Central memory CD4-positive, alpha-beta T cell (primary cell): ENCODE measurements at places on chromosomes 11 and 22.
A peak's percentile ranks its signal among the peaks of the same experiment; 100 is the strongest.

GRCh38 chr22:30340911-30341685 lies 14.4 kb upstream of the TBC1D10A start:
- no peak for DNase-seq

GRCh38 chr11:34050581-34051348 lies 766 bp upstream of the CAPRIN1 start:
- no peak for DNase-seq

DNA sequence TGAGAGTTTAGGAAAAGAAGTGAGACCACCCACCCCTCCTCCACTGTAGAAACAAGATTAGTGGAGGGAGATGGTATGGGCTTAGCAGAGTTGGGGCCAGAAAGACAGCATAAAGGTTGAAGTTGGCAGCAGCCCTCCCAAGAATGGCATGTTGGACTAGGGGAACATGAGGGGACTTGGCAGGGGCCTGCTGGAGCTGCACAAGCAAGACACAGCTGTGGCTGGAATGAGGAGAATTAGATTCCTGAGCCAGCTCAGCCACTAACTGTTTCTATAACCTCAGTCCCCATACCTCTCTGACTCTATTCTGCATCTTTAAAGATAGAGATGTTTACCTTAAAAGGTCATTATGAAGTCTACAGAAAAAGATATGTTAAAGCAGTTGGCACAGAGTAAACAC lies 13.2 kb downstream of the MAP6 start:
- DNase-seq: no peak

DNA sequence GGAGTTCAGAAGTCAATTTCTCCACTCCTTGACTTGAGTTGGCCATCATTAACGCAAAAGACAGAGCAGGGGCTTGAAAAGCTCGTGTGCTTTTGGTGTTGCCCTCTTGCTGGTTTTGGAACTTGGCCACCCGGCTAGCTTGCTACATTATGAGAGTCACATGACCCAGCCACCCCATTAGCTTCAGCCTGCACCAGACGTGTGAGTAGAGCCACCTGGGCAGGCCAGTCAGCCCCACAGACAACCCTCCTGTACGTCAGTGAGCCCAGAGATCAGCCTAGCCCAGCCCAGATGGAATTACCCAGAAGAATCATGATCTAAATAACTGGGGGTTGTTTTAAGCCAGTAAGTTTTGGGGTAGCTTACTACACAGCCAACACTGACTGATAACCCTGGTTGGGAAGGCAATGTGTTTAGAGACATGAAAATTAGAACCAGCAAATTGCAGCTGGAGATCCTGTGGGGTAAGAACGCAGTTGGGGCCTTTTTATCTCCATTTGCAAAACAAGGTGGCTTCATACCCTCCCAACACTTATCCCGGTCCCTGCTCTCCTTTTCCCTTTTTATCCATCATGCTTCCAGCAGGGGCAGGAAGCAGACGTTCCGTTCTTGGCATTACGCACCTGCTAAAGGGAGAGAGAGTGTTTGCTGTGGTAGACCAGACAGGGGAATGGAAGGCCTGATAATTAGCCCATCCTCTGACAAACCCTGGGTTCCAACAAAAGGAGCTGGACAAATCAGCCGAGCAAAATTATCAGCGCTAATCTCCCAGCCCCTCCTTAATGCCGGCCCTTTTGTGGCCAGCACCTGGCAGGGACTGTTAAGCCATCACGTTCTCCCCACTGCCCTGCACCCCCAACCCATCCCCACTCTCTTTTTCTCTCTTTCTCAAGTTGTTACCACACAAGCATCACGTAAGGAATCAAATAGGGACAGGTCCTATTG lies 548.7 kb upstream of the CADM1 start:
- DNase-seq: no peak

GRCh38 chr11:103488579-103488978 lies 379.4 kb downstream of the DYNC2H1 start:
- no peak for DNase-seq

- peak; percentile 27 for DNase-seq
These were observed 988 bp downstream of the TNRC6B start for GRCh38 chr22:40178417-40179409.

- no peak for DNase-seq
These were observed 17.8 kb downstream of the AP1B1 start for GRCh38 chr22:29370537-29370936.

DNA sequence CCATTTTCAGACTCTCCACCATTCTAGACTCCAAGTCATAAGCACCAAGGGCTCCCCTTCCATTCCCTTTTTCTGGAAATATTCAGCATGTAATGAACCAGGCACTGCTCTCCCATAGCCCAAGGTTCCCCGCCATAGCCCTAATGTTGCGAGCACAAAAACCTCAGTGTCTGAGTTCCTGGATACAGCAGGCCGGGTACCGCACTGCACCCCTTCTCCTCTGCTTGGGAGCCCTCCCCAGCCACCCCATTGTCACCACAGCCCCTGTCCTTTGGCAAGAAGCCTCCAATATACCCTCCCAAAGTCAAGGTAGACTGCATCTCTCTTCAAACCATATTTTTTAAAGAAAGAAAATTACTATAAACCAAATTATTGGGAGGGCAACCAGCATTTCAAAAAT lies 1341.1 kb downstream of the BRD1 start:
- DNase-seq: no peak

DNA sequence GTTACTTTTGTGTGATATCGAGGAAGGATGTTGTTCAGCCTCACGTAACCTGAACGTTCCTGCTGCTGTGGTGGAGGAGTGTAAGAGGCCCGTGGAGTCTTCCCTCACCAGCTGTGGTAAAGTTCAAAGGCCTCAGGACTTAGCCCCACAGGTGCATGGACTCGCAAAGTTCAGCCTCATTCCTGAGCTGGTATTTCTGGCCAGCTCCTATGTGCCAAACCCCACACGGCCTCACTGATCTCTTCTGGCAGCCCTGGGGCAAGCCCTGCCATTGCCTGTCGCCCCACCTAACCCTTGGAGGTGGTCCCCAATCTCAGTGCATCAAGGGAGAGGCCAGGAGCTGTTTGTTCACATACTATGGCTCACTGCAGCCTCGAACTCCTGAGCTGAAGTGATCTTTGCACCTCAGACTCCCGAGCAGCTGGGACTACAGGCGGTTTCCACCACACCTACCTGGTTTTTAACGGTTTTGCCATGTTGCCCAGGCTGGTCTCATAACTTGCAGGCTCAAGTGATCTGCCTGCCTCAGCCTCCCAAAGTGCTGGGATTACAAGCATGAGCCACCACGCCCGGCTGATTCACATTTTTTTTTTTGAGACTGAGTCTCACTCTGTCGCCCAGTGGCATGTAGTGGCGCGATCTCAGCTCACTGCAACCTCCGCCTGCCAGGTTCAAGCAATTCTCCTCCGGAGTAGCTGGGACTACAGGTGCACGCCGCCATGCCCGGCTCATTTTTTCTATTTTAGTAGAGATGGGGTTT lies 2.2 kb downstream of the PHRF1 start:
- DNase-seq: no peak

DNA sequence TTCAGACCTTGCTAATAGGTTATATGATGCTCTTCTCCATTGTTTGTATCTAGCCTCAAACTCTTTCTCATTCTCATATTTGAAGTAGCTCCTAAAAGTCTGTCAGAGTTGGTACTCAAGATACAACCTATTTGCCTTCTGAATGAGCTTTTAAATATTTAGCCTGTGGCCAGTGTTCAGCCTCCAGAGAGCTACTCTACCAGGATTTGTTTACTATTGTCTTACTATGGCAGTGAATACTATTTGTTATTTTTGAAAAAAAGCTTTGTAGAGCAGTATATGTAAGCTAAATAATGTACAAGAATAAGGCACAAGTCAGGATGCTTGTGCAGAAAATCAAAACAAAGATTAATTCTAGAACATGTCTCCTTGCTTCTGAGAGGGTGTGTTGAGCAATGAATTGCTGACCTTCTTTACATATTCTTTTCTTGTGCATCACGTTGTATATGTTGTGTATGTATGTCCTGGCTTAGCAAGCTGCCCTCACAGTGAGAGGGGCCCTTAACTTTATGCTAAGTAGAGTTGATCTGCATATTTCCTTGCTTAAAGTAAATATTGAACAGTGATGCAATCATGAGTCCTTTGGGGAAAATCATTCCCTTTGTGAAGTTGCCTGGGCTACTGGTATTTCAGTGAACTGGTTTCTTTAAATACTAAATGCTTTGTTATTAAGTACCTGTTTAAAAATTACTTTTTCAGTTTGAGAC lies 438.0 kb downstream of the LUZP2 start:
- DNase-seq: no peak

- DNase-seq: no peak
These were observed 1.7 kb downstream of the C2CD2L start for GRCh38 chr11:119108857-119109221.

DNA sequence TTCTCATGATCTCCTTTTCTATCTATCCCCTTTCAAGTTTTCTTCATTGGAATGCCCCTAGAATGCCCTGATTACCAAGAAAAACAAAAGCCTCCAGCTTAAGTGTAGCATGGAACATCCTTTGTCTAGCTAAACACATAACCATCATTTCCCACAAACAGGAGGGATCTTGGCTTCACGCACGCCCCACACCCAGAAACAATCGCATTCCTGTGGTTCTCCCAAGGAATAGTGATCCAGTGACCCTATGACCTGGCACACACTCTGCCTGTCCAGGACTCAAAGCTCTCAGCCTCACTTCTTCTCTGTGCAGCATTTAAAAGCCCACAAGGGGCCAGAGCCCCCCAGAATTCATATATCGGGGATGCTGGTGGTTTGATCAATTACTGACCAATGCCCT lies 9.3 kb upstream of the POU2AF1 start:
- no peak for DNase-seq

DNA sequence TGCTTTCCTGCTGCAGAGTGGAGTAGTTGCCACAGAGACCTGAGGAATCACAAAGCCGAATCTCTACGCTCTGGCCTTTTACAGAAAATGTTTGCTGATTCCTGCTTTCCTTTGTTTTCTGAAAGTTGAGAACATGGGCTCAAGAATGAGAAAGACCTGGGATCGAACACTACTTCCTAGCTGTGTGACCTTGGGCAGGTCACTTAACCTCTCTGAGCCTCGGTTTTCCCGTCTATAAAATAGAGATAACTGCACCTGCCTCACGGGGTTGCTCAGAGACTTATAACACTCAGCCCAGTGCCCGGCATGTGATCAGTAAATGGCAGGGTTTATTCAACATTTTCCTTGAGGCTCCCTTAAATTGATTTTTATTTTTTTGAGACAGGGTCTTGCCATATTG lies 70.9 kb upstream of the ALX4 start:
- no peak for DNase-seq

- no peak for DNase-seq
These were observed 24.9 kb downstream of the DHCR7 start for GRCh38 chr11:71423181-71423790.

DNA sequence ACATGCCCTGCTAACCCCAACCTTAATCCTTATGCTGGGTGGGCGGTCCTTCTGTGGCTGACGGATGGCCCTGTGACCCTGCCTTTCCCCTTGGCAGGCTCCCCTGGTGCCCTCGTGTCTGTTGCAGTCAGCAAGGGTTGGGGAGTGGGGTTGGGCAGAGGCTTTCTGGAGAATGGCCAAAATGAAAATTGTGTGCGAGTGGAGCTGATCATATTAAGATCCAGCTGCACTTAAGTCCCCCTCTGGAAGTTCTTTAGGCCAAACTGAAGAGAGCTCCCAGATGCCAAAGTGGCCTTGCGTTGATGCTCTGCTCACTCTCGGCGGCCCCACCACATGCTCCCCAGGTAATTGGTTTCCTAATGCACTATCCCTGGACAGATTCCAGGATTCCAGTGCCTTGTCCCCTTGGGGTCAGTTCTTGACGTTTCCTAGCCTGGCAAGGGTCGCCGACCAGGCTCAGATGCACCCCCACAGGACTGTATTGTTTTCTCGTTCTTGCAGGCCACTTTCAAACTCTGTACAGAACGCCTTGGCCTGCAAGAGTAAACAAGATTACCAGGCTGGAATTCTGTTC lies 16.4 kb upstream of the C11orf96 start:
- no peak for DNase-seq

- DNase-seq: no peak
These were observed 299.5 kb downstream of the BUD13 start for GRCh38 chr11:116473206-116473769.

- peak; percentile 39 for DNase-seq
These were observed 89.7 kb downstream of the FAM76B start for GRCh38 chr11:95699631-95700470.

DNA sequence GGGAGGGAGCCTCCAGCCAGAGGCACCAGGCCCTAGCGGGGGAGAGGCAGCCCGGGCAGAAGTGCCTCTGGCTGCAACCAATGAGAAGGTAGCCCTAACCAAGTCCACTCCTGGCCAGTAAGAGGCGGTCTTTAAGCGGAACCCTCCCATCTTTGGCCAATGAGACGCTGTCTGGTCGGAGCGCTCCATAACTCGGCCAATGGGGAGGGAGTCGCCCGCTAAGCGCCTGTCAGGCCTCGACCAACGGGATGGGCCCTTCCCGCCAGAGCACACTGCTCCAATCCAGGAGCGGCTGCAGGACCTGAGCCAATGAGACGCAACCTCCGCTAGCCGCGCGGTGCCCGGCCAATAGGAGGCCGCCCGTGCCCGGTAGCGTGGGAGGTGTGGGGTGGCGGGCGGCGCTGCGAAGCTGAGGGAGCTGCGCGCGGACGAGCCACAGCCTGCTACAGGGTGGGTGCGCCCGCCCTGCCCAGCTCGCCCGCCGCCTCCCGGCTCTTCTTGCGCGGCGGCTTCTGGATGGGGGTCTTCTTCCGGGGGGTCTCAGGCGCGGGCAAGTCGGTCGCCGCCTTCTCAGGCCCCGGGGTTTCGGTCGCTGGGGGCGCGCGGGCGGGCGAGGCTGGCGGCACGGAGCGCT lies 12.6 kb downstream of the SCARF2 start:
- DNase-seq: no peak

GRCh38 chr22:41474872-41475451 lies 6.0 kb downstream of the ACO2 start:
- DNase-seq: no peak

GRCh38 chr11:19905280-19905853 lies 192.7 kb downstream of the NAV2 start:
- no peak for DNase-seq
